ENCODE measurements at places on chromosomes 2 and 18. TPM values are rescaled to one million over a fixed set of nuclear protein-coding genes. Genes with fewer than 3 reads are reported as not detected.

DNA sequence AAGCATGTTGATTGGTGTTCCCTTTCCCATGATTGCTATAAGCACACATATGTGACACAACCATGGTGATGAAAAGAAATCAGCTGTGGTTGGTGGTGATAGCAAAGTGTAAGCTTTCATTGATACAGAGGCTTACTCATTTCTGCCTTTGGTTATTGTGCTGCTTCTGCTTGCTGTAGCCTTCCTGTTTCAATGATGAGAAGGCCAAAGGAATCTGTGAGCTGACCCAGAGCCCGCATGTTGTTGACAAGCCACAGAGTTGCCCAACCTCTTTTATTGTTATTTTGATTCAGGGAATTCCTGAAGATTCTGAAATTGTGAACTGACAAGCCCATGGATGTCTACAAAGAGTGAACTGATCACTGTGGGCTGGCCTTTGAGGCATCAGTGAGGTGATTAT is 164.4 kb downstream of the TMEFF2 start:
- DNase-seq = no peak

DNA sequence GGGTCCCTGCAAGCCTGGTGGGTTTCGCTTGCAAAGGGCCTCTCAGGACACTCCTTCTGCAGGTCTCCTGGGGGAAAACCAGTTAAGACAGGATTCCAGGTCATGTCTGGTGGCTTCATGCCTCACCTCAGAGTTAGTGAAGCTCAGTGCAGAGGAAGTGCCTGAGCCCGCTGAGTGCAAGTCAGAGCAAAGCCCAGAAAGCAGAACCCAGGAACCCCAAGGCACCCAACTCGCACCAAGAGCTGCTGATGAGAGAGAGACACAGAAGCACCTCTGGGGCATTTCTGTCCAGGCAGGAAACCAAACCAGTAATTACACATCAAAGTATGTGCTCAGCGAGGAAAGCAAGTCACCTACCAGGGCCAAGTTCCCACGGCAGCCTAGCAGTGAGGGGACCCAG is 78.4 kb downstream of the ARHGEF4 start:
- DNase-seq = no peak

DNA sequence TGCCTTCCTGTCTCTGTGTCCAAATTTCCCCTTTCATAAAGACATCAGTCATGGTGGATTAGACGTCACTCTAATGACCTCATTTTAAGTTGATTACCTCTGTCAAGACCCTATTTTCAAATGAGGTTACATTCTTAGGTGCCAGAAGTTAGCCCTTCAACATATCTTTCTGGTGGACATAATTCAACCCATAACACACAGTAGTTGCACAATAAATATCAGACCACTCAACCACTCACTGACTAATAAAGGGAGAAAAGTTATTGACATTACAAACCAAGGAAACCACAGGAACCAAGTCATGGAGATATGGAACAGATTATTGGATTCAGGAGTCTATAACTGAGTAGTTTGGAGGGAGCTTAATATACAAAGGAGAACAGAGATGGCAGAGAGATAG is 377.4 kb upstream of the ACVR2A start:
- DNase-seq = no peak

Gene FOXD4L1
- total RNA-seq = 0.10 TPM

- DNase-seq = no peak
Measured at GRCh38 chr2:10071176-10071575, 9.0 kb downstream of the CYS1 start.

Gene UGT1A6
- total RNA-seq = not detected

DNA sequence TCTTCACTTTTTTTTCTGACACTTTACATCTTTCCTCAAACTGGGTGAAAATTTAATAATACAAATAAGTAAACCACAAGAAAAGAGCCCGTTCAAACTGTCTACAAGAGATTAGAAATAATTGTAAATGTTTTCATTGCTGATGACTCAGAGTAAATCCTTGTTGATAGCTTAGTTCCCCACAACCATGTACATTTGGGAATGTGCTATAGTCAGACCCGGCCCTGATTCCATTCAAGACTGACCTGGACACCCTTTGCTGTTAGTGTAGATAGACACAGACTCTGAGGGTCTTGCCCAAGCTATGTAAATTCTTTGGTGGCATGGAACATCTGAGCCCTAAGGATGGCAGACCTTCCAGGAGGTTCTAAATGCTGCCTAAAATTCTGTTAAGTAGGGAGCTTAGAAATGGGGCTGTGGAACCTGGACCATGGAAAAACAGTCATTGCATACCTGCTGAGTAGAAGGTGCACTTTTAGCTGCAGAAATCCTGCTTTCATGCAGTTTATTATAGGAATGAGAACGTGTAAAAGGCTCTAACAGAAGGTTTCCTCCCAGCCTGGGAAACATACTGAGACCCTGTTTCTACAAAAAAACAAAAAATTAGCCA is 3.7 kb downstream of the MALT1 start:
- no peak for DNase-seq

Gene TDRD15
- not detected for total RNA-seq

- DNase-seq = no peak
Measured at GRCh38 chr2:75274936-75275335, 75.6 kb upstream of the TACR1 start.

Gene FRZB
- total RNA-seq = not detected

DNA sequence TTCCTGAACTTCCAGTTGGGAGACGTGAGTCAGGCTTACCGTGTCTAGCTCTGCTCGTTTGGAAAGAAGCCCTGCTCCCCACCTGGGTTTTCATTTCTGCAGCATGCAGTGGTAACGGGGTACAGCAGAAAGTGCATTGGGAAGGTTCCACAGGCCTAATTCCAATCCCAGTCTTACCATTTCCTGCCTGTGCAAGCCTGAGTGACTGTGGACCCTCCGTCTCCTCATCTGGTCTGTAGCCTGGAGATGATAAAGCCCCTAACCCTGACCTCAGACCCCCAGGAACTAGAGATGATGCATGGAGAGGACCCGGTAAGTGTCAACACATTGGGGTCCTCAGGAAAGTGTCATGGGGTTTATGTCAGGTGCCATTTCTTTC is 5.8 kb upstream of the PSD4 start:
- DNase-seq = no peak

DNA sequence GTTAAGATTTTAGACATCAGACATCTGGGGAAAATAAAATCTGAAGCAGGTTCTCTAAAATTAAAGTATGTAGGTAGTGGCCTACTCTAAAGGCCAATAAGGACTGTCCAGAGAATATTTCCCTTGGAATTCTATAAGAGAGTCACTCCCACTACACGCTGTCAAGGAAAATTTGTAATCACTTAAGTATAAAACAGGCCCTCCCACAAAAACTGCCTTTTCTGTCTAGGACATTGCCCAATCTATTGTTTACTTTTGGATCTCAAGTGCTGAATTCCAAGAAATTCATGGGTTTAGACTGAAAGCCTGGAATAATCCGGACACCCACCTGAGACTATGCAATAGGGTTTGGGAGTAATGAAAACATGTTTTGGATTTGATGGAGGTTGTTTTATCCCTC is 1.7 kb upstream of the SRBD1 start:
- DNase-seq = no peak
